Left renal pelvis (tissue), 4 donors: ENCODE measurements at places on chromosomes 7 and 10. TPM values are rescaled to one million over a fixed set of nuclear protein-coding genes. Genes with fewer than 3 reads are reported as not detected.

CREB5 gene
- 9.1 TPM for polyA plus RNA-seq

RSU1 gene
- 65.7 TPM for polyA plus RNA-seq

METTL27 gene
- 19.0 TPM for polyA plus RNA-seq

EMX2 gene
- polyA plus RNA-seq, result 187 TPM

RNF32 gene
- 4.4 TPM for polyA plus RNA-seq

ENTPD7 gene
- polyA plus RNA-seq, result 21.5 TPM

GRCh38 chr7:28759475-28759971 lies 198.6 kb downstream of the TRIL start:
- no peak for DNase-seq

- no peak for DNase-seq
Measured at GRCh38 chr7:33428415-33428814, 299.1 kb downstream of the BBS9 start.

GRCh38 chr10:77588886-77589285 lies 48.7 kb downstream of the KCNMA1 start:
- no peak for DNase-seq

GRCh38 chr7:141710301-141710700 lies 2.1 kb downstream of the WEE2 start:
- DNase-seq, result no peak

DNA sequence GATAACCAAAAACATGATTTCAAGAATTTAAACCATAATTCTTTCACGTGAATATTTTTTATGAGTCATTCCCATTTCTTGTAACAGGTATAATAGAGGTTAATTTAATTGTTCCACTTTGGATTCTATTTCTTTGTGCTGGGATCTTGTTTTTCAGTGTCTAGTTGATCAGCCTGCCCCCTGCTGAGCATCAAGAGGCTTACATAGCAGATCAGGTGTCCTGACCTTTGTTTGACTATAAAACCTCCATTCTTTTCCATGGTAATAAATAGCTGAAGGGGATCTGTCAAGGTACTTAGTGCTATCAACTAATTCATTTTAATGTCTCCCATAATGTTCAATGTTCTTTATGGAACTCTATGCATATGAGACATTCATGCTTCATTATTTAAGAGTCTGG lies 4.9 kb downstream of the COL17A1 start:
- no peak for DNase-seq

DNA sequence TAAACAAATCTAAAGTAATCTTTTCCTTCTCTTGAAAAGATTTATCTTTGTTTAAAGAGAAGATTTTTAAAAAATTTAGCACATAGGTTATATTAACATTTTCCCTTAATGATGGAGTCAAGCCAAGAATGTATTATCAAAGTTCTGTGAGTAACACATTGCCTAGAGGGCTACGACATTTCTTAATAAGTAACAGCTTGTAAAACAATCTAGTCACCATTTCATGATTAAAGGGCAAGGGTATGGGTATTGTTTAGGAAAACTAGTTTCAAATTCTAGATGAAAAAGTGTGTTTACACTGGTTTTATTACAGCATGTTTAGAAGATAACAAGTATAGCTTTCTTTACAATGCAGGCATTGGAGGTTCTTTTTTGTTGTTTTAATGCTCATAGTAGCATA lies 28.6 kb upstream of the LAMB4 start:
- no peak for DNase-seq
